ENCODE measurements at places on chromosomes 3 and 15. TPM values are rescaled to one million over a fixed set of nuclear protein-coding genes. Genes with fewer than 3 reads are reported as not detected.

DNA sequence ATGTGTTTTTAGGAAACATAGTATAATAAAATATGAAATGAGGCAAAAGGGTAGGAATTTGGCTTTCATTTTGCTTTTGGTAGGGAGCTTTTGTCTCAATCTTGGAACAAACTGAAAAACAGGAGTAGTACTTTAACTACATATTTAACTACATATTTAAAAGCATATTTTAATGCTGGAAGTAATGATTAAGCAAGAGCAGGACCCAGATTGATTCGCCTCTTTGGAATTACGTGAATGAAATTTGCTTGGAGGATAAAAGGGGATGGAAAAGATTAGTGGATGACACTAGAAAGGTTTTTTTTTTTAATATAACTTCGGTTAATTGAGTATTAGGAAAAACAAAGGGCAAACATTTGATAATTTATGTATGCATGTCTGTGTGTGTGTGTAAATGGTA lies 11.2 kb upstream of the TMEM212 start:
- DNase-seq: no peak

GRCh38 chr3:144187531-144188210 lies 216.0 kb downstream of the DIPK2A start:
- no peak for DNase-seq

DNA sequence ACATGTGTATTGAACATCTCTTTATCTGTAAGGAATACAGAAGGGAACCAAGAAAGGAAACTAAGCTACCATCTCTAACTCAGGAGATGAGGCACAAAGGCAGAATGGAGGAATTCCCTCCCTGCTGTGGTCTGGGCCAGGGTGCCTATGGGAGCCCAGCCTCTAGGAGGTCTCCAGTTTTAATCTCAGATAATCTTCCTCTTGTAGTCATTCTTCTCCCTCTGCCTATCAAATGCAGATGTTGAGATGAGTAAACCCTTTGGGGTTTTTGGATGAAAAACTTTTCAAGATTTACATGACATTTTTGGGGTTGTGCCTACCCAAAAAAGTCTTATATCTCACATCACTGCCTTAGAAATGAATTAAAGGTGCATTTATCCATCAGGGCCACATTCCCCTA lies 23.3 kb downstream of the SCG5 start:
- no peak for DNase-seq

Gene SAMMSON
- total RNA-seq: not detected

DNA sequence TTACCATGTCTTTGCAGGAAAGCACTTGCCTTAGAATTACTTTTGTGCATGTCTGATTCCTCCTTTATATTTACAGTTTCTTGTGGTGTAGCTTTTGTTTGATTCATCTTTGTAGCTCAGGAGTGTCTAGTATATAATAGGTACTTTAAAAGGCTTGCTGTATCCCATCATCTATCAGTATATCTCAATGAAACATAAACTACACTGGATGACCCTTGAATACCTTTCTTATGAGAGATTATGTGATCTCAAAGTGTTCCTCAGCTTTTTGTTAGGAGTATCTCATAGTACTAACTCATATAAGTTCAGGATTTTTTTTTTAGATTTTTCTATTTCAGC lies 234.8 kb downstream of the PYDC2 start:
- no peak for DNase-seq

DNA sequence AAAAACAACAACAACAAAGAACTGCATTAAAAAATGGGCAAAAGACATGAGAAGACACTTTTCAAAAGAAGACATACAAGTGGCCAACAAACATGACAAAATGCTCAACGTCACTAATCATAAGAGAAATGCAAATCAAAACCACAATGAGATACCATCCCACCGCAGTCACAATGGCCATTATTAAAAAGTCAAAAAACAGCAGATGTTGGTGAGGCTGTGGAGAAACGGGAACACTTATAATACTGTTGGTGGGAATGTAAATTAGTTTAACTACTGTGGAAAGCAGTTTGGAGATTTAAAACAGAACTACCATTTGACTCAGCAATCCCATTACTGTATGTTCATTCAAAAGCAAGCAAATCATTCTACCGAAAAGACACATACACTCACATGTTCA lies 15.1 kb downstream of the EIF1B start:
- DNase-seq: no peak

Gene CTXN2
- not detected for total RNA-seq

GRCh38 chr3:111733154-111733553 lies 125.9 kb upstream of the PHLDB2 start:
- DNase-seq: no peak

DNA sequence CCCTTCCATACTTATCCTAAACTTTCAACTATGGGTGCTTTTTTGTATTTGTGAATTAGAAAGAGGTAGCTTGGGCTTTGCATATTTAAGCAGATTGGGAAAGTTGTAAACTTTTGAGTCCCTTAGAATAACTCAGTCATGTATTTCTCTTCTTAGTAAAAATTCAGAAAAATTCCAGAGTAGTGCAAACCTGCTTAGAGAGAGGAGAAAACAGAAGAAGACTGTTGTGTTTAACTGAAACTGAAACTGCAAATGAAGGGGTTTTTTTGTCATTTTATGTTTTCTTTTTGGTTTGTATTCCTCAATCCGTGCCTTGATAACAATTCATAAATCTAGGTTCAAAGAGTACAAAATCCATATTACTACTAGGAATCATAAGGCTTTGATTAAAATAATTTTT lies 31.3 kb downstream of the CD200 start:
- DNase-seq: no peak

DNA sequence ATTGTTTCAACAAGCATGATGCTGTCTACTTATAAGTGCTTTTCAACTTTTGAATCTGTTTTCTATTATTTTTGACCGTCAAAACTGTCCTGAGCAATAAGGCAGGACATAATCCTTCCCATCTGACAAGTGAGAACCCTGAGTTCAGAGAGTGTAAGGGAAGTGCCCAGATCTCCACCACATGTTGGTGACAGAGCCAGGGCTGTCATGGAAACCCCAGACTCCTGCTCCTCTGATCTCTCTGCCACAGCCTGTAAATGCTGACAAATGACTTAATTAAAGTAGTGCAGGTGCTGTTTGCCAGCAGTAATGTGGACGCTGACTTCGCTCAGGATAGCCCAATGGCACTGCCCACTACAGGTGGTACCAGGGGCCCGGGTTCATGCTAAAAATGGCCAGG lies 40.3 kb downstream of the SPSB4 start:
- no peak for DNase-seq

- no peak for DNase-seq
Measured at GRCh38 chr3:140584549-140584948, 93.3 kb upstream of the TRIM42 start.

DNA sequence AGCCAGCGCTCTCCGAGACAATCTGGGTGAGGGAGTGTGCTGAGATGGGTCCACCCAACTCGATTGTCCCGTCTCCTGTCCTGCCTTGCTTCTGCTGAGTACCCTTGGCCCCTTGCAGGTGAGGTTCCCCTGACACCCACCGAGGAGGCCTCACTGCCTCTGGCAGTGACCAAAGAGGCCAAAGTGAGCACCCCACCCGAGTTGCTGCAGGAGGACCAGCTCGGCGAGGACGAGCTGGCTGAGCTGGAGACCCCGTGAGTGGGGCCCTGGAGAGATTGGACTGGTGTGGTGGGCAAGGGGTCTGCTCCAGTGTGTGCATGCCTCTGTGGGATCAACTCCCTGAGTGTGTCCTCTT lies 23.6 kb downstream of the NBEAL2 start:
- no peak for DNase-seq

- DNase-seq: no peak
Measured at GRCh38 chr3:183711516-183711915, 13.9 kb downstream of the YEATS2 start.

GRCh38 chr3:33105341-33105948 lies 8.4 kb upstream of the CRTAP start:
- DNase-seq: no peak

Gene EEF1AKMT4
- 2.1 TPM for total RNA-seq

DNA sequence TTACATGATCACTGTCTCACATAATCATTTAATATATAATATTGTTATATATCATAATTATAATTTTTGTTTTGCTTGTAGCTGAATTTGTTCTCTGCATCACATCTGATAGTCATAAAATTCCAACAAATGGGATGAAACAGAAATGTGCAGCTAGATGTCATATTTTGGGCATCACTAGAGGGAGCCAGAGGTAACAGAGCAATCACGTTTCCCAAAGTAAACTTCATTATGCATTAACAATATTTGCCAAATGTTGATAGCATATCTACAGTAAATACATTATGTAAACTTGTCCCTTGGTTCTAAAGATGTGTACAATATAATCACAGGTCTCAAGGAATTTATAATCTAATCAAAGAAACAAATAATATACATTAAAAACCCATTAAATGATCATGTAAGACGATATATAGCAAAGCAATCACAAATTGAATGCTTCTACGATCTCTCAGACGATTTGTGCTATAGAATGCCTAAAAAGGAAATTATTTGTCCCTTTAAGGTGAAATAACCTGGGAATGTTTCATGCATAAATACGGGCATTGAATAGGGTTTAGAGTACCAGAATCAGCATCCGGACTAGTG lies 234.2 kb upstream of the MCTP2 start:
- no peak for DNase-seq

GRCh38 chr15:44147636-44148035 lies 47.4 kb downstream of the FRMD5 start:
- no peak for DNase-seq

DNA sequence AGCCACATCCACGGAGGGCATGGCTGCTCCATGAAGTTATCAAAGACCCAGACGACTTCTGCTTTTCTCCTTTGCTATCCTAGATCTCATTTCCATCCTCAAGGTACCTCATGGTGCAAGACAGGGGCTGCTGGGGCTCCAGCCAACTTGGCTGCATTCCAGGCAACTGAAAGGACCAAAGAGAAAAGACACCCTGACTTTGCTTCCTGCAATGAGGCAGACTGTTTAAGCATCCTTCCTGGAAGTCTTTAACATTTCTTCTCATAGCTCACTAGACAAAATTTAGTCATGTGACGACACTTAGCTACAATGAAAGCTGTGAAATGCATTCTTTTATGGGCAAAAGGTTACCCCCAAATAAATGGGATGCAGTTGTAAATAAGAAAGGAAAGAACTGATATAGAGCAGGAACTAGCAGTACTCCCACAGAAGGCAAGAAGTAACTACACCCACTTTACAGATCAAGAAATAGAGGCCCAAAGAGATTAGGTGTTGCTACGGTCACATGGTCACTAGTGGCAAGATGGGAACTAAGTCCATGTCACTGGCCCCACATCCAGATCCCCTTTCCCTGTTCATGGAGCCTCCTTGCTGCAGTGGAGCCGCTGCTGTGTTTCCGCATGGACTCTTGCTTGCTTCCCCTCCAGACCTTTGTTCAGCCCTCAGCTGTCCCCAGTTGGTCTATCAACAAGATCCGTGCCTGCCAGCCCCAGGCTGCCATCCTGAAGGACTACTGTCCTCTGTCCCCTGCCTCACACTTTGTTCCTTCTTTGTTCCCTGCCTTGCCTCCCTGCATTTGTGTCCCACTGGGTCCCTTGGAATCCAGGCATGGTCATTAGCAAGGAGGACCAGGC lies 107.0 kb downstream of the XXYLT1 start:
- DNase-seq: no peak

DNA sequence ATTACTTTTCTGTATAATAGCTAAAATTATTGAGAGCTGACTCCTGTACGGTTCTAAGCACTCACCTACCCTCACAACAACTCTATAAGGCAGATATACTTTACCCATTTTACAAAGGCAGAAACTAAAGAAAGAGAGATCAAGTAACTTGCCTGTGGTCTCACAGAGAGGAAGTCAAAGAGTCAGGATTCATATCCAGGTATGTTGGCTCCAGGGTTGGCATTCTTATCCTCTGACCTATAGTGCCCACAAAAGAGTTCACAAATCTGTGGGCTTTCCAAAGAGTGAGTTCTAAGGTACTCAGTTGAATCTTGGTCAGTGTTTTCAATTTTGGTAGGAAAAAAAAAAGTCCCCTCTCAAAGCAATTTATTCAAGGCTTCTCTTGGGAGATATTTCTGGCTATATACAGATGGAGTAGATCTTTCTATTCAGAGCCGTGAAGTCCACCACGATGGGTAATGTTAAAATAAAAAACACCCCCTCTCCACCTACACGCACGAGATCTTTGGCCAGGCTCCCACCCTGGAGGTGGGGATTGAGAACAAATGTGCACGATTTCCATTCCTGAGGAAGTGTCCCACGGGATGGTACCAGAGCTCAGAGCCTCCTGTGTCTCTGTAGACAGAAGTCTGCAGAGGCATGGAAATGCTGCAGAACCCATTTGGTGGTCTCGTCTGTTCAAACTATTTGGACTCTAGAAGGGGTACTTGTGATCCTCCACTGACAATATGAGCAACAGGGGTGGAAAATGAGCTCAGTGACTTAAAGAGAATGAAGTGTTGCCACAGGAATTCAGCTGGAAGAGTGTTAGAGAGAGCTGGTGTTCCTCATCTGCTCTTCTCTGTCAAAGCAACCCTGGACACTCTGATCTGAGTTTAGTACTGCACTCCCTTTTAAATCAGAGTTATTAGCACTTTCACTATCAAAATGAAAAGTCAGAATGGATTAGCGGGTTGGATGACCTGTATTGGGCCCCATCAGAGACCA lies 212.1 kb upstream of the EIF1B start:
- DNase-seq: no peak

DNA sequence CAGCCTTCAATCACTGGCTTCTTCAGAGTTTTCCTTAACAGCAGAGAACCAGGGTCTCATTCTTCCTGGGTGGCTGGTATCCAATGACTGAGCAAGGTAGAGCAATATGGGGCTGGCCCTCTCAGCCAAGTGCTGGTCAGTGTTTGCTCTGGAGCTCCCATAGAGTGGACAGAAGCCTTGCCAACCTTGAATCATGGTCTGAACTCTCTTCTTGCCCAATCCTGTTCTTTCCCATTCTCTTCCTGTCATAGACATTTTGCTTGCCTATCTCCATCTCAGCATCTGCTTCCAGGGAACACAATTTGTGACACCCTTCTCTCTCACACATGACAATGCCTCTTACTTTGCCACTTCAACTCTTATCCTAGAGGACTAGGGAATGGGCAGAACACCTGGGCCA lies 245.6 kb upstream of the PEX5L start:
- DNase-seq: no peak

Gene ISL2
- total RNA-seq: not detected

- DNase-seq: no peak
Measured at GRCh38 chr15:69592954-69593353, 140.3 kb downstream of the RPLP1 start.

Gene PLS1
- total RNA-seq: 2.3 TPM

Gene CLDN16
- total RNA-seq: 0.16 TPM

GRCh38 chr3:188687389-188687788 lies 484.4 kb upstream of the TPRG1 start:
- no peak for DNase-seq

Gene ANKUB1
- total RNA-seq: not detected

GRCh38 chr15:91186904-91187656 lies 87.0 kb downstream of the SV2B start:
- no peak for DNase-seq

- no peak for DNase-seq
Measured at GRCh38 chr15:70714565-70714964, 48.8 kb downstream of the UACA start.

Gene GPR87
- total RNA-seq: not detected

DNA sequence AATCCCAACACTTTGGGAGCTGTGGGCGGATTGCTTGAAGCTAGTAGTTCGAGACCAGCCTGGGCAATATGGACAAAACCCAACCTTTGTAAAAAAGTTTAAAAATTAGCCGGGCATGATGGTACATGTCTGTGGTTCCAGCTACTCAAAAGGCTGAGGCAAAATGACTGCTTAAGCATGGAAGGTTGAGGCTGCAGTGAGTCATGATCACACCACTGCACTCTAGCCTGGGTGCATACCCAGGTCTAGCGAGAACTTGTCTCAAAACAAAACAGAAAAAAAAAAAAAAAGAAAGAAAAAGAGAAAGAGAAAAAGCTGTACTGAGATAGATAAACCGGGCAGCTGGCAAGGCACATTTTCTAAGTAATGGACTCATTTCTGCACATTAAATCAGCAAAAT lies 10.6 kb downstream of the ARPP19 start:
- DNase-seq: no peak

All from right atrium auricular region (tissue), 2 donors.